ENCODE measurements at places on chromosomes 1 and 21. TPM values are rescaled to one million over a fixed set of nuclear protein-coding genes. Genes with fewer than 3 reads are reported as not detected.

- H3K4me1 ChIP-seq: peaks cover 33% of the 10 kb centered on the region
- no peak overlapping the region for H3K27ac ChIP-seq
- no peak for DNase-seq
- H3K36me3 ChIP-seq: no peaks in the 10 kb centered on the region
- no peak overlapping the region for H3K4me3 ChIP-seq
- no peaks in the 10 kb centered on the region for H3K27me3 ChIP-seq
Observed at GRCh38 chr1:65259816-65260215, 49.5 kb upstream of the DNAJC6 start.

DNA sequence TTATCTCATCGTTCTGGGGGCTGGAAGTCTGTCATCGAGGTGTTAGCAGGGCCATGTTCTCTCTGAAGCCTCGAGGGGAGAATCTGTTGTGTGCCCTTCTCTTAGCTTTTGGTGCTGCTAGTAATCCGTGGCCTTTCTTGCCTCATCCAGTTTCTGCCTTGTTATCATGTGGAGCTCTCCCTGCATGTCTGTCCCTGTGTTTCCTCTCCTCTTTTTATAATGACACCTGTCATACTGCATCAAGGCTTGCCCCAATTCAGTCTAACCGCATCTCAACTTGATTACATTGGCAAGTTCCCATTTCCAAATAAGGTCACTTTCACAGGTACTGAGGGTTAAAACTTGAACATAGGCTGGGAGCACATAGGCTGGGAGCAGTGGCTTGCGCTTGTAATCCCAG lies 82.6 kb upstream of the CNIH3 start:
- no peaks in the 10 kb centered on the region for H3K4me1 ChIP-seq
- H3K4me3 ChIP-seq: no peak overlapping the region
- H3K36me3 ChIP-seq: no peaks in the 10 kb centered on the region
- DNase-seq: no peak

DNA sequence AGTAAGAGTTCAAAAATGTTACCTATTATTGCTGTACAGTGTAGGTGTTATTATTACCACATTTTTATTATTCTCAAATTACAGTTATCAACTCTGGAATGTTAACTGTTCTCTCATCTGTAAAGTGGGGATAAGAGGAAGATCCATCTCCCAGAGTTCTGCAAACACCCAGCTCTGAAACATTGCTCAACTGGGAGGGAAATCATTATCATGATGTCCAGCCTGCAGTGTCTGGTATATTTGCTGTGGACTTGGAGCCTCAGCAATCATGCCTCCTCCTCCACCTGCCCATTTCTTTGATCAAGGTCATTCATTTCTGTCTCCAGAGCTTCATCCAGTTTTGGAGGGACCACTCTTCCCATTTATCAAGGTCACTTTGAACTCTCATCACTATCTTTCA lies 39.4 kb downstream of the C8A start:
- DNase-seq: no peak
- H3K27ac ChIP-seq: no peak overlapping the region
- H3K4me1 ChIP-seq: no peaks in the 10 kb centered on the region

DNA sequence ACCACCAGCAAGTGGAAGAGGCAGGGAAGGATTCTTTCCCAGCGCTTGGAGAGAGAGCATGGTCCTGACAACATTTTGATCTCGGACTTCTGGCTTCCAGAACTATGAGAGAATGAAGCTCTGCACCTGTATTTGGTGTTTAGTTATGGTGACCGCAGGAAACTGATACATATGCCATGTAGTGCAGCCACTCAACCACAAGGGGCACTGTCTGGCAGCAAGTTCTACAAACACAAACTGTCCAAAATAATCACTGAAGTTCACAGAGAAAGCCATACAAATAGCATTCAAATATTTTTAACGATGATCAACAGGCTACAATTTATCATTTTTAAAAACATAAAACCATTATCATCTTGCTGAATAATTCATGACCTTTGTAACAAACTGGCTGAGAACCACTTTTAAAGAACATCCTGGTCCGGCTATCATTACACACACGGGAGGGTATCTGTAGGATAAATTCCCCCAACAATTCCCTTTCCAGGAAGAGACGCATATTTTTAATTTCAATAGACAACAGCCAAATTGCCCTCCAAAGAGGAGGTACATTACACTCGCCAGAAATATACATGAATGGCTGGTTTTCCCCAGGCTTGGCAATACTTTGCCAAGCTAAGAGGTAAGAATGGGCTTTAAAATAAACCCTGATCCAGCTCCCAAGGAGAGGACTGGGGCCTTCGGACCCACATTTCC lies 9.2 kb upstream of the CBR3 start:
- no peaks in the 10 kb centered on the region for H3K27me3 ChIP-seq
- H3K4me3 ChIP-seq: no peak overlapping the region
- H3K36me3 ChIP-seq: no peaks in the 10 kb centered on the region
- H3K27ac ChIP-seq: no peak overlapping the region
- peak; percentile 68 for DNase-seq

GRCh38 chr1:169836198-169836597 lies 41.5 kb upstream of the METTL18 start:
- no peaks in the 10 kb centered on the region for H3K4me1 ChIP-seq
- H3K27ac ChIP-seq: no peak overlapping the region
- H3K4me3 ChIP-seq: no peak overlapping the region
- no peaks in the 10 kb centered on the region for H3K27me3 ChIP-seq

GRCh38 chr1:27392096-27392777 lies at the start of gene GPR3:
Gene GPR3 (plus strand): TSS chr1:27392622. CDS start chr1:27393799, 1,177 bp downstream.
- DNase-seq: peak; percentile 89
- no peaks in the 10 kb centered on the region for H3K36me3 ChIP-seq
- H3K4me3 ChIP-seq: no peak within 1 kb of the TSS
- peaks cover 11% of the 10 kb centered on the region for H3K4me1 ChIP-seq

Gene NCMAP
- under 0.01 TPM for total RNA-seq

Gene LCE1D
- not detected for total RNA-seq

Gene SNX7
- total RNA-seq: 19.3 TPM

Gene CAPZA1
- 123 TPM for total RNA-seq

Gene COL16A1
- total RNA-seq: 26.3 TPM

Gene PADI2
- not detected for total RNA-seq
